ENCODE measurements at places on chromosomes 13 and 19.

- peak; percentile 83 for DNase-seq
Observed at GRCh38 chr19:17488593-17489391, 18.5 kb downstream of the SLC27A1 start.

DNA sequence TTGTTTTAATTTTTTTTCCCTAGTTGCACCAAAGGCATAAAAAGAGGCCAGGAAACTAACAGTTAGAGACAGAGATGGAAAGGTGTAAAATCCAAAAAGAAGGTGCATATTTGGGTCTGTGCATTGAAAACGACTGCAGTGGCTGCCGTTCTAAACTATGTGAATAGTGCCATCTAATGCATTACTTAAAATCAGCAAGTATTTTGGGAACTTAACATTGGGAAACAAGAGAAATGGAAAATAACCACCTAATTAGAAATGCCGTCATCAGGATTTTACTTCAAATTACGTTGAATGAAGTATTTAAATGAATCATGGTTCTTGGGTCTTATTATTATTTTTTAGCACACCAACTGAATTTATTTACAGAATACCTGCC, 189.5 kb upstream of the MIR17HG start:
- DNase-seq = no peak

DNA sequence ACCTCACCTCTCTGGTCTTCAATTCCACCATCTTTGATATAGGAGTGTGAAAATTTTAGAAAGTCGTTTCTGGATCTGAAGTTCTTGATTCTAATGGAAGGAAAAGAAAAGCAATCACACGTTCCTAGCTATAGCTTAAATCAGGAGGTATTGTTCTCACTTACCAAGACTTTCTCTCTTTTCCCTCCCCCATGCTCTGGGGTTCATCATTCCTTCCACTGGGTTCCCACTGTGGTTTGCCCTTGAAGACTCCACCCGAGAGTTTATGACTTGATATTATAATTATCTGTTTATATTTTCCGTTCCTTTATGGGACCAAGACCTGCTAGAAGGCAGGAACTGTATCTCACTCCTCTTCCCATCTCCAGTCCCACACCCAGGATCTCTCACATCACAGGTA, 76.6 kb downstream of the AKAP11 start:
- no peak for DNase-seq

GRCh38 chr19:8731428-8732169, 10.2 kb downstream of the OR2Z1 start:
- no peak for DNase-seq

DNA sequence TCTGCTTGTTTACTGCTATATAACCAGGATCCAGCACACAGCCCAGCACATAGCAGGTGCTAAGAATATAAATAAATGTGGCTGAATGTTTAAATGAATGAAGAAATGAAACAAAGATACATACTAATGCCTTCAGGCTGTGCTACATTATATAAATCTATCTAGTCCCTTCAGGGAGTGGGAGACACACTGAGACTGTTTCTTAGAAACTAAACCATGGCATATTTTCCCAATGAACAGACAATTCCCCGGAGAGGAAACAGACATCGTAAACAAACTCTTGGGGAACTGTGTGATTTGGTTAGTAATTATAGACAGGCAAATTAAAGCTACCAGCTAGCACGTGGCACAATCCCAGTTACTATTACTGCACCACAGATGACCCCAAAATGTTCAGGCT, 9.7 kb upstream of the FEM1A start:
- DNase-seq = no peak

- no peak for DNase-seq
Observed at GRCh38 chr13:46329624-46330023, 57.4 kb downstream of the RUBCNL start.

GRCh38 chr13:19382111-19382510, 179.2 kb downstream of the TPTE2 start:
- no peak for DNase-seq

GRCh38 chr19:40692212-40692551, 1.7 kb upstream of the NUMBL start:
- DNase-seq = no peak

DNA sequence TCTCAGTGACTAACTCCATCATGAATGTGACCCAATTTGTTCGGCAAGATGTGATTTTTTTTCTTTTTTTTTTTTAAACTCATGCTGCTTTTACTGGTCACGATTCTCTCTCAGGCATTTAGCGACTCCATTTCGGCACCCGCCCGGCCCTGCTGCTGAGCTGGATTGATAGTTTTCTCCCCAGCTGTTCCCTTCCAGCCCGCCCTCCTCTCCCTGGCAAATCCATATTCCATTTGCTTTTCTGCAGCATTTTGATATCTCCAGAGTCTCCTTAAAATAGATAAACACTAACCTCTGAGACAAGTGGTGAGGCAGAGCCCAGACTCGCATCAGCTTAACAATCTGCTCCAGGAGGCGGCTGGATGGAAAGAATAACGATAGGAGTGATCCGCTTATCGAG, 55.5 kb upstream of the KATNAL1 start:
- no peak for DNase-seq

- peak; percentile 25 for DNase-seq
Observed at GRCh38 chr13:50080203-50080910, 65.1 kb downstream of the KCNRG start.

DNA sequence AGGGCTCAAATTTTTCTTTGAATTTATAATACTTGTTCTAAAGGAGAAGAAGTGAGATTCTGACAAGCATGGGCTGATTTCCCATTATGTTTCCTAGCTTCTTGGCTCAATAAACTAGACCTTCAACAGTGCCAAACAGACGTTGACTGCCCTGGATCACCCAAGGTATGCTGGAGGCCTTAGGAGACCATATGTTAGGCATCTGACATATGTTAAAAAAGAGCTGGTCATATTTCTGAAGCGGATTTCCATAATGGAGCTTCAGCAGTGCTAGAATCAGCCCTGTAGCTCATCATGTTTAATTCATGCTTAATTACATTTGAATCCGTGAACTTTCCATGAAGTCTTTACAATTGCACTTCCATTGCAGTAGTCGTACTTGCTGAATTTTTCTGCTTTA, 653.3 kb downstream of the DIAPH3 start:
- no peak for DNase-seq

DNA sequence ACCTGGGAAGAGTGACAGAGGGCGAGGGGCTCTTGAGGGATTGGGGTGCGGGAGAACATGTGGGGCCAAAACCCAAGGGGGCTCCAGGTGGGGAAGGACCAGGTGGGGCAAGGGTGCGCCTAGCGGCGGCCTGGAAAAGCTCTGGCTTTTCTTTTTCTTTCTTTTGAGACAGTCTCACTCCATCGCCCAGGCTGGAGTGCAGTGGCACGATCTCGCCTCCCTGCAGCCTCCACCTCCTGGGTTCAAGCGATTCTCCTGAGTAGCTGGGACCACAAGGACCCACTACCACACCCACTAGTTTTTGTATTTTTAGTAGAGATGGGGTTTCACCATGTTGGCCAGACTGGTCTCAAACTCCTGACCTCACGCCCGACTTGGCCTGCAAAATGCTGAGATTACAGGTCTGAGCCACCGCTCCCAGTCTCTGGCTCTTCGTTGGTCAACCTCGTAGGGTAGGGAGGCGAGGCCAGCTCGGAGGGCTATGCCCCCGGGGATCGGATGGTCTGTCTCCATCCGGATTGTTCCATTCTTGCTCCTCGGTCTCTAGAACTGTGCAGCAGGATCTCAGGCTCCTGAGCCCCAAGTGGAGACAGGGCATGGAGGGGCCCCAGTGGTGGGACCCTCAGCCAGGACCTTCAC, 3.7 kb downstream of the GADD45B start:
- DNase-seq = no peak

- DNase-seq = no peak
Observed at GRCh38 chr19:1313695-1314613, 28.3 kb downstream of the EFNA2 start.

GRCh38 chr13:111903143-111903542, 163.8 kb upstream of the SOX1 start:
- DNase-seq = no peak

- DNase-seq = no peak
Observed at GRCh38 chr13:52179925-52180324, 20.5 kb upstream of the NEK3 start.

DNA sequence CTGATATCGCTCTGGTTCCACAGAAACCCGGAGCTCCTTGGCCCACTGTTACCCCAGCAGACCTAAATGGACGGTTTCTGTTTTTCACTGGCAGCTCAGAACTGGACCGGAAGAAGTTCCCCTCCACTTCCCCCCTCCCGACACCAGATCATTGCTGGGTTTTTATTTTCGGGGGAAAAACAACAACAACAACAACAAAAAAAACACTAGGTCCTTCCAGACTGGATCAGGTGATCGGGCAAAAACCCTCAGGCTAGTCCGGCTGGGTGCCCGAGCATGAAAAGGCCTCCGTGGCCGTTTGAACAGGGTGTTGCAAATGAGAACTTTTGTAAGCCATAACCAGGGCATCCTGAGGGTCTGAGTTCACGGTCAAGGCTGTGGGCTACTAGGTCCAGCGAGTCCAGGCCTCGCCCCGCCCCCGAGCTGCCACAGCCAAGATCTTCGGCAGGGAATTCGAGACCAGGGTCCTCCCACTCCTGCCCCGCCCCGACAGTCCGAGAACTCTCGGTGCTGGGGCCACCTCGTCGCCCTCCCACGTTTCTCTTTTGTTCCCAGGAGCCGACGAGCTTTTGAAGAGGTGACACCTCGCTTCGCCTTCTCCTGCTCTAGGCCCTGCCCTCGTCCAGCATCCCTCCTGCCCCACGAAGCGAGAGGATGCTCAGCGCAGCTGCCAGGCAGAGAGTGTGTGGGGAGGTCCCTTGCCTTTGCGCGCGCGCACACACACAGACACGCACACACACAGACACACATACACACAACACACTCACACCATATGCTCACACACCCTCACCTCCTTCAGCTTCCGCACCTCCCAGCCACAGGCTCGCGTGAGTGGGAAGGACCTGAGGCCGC, 8.8 kb downstream of the ZIC2 start:
- DNase-seq = no peak

GRCh38 chr13:46296921-46297320, 85.2 kb downstream of the LRRC63 start:
- DNase-seq = no peak

GRCh38 chr13:110073982-110074381, 233.0 kb downstream of the COL4A1 start:
- DNase-seq = no peak

DNA sequence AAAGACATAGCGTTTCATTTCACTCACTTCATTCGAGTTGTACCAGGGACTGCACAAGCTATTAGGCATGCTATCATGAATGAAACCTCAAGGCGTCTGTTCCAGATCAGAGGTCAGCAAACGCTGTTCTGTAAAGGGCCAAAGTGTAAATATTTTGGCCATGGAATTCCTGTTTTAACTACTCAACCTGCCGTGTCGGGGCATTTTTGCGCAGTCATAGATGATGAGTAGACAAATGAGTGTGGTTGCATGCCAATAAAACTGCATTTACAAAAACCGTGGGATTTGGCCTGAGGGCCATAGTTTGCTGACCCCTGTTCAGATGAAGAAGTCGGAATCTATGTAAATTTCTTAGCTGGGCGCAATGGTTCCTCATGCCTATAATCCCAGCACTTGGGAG, 6.5 kb downstream of the INSR start:
- no peak for DNase-seq

- DNase-seq = no peak
Observed at GRCh38 chr13:88014527-88014926, 343.4 kb downstream of the SLITRK5 start.

GRCh38 chr13:85266771-85267170, 532.4 kb downstream of the SLITRK6 start:
- no peak for DNase-seq

- DNase-seq = no peak
Observed at GRCh38 chr13:63308549-63309165, 1893.0 kb upstream of the PCDH20 start.

DNA sequence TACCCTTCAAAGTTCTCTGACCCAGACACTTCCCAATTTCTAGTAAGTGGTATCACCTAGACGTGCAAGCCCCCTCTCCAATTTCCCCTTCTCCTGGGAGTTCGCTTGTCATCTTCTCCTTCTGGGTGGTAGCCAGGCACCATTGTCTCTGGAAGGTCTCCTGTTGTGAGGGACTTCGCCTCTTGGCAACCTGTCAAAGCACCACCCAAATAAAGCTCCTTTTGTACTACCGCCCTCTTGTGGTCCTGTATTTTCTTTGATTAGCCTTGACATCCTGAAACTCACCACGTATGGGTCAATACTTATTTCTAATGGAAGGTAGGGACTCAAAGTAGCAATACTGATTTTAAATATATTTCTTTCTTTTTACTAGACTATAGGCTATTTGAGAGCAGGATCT, 8.2 kb downstream of the GPC5 start:
- DNase-seq = no peak

- DNase-seq = no peak
Observed at GRCh38 chr13:111275995-111276618, 44.3 kb upstream of the TEX29 start.

GRCh38 chr19:19425170-19425875, 19.8 kb downstream of the GATAD2A start:
- no peak for DNase-seq

GRCh38 chr13:28239374-28239773, 101.0 kb downstream of the PAN3 start:
- DNase-seq = no peak

DNA sequence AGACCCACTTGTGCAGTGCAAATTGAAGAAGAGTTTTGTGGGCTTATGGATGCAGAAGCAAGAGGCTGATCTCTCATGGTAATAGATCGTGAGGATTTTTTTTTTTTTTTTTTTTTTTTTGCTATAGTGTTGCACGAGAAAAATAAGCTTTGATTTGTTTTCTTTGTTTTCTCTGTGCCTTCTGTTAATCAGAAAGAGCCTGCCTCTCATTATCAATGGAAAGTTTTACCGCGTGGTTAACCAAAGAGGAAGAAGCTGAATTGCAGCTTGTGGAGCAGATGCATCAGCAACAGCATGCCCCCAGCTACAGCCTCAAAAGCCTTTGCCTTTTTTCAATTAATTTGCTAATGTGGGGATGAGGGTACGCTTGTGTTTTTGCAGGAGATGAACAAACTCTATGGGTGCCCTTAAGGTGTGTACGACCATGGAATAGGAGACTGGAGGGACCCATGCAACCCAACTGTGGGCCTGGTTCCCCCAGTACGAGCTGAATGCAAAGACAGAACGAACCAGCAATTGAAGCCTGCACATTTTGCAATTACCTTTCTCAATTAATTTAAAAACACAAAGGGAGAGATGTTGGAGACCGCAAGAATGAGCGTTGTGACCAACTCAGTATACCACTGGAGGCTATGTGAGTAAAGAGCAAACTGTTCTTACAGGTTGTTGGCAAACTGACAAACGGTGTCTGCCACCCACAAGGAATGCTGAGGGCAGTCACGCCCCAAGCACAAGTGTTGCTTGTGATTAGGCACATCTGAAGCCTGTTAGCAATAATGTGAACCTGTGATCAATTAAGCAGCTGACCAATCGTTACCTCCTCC, 58.6 kb upstream of the SPRY2 start:
- DNase-seq = no peak

Data from CD4-positive, alpha-beta T cell treated with Interferon gamma for 1 hour (primary cell).